ENCODE measurements at places on chromosomes 3 and 15.

DNA sequence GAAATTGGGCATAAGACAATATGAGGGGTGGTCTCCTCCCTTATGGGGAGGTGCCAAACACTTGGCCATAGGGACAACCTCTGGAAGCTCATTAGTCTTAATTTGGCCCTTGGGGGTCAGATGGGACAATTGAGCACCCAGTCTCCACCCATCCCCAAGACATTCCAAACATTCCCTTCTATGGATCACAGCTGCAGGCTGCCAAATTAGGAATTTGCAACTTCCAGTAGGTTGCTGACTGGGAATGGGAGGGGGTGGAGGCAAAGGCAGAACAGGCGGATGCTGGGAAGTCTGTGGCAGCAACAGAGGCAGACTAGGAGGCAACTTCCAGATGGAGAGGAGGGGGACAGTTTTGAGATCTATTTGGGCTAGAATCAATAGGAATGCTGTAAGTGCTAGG is 1.4 kb upstream of the PDHB start:
- DNase-seq = no peak

GRCh38 chr15:45891766-45892165 is 256.9 kb downstream of the SQOR start:
- DNase-seq = no peak

- no peak for DNase-seq
Observed at GRCh38 chr3:147544290-147544689, 135.1 kb downstream of the ZIC1 start.

DNA sequence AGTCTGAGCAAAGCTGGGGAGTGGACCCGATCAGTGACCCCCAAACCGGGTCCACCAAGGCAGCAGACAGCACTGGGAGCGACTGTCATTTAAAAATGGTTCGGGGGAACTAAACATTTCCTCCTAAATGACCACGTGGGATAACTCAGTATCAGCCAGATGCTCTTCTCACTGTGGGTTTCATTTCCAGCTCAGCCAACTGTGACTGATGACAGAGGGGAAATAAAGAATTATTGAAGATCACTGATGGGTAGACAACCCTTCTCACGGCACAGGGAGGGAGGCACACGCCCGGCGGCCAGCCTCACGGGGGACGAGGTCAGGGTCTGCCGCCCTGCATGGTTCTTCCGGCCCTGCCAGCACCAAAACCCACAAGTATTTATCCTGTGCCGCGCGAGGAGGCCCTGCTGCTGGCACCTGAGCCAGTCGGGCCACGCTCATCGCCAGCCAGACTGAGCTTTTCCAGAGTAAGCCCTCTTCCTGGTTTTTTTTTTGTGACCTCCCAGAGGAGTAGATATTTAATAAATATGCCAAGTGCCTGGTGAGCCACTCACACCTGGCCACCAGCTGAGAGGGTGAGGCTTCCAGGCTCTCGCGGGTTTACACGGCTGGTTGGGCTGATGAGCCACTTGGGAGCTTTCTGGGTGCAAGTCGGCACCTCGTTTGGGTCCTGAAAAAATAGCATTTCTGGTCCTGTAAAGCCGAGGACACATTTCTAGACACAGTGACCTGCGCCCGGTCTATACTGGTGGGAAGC is 6.2 kb downstream of the MELTF start:
- DNase-seq = no peak

DNA sequence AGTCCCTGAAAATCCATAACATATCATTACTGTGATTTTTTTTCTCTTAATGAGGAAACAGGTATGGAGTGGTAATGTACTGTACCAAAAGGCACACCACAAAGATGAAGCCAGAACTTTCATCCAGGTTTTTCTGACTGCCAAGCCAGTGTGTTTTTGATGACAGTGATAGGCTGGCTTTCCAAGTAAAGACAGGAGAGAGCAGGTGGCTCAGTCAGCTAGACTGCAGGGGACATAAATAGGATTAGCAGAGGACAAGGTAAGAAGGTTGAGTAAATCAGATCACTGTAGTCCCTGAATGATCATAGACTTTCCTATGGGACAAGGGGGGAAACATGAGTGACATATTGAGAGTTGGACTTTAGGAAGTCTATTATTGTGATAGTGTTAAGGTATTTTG is 127.9 kb downstream of the GADL1 start:
- DNase-seq = no peak

DNA sequence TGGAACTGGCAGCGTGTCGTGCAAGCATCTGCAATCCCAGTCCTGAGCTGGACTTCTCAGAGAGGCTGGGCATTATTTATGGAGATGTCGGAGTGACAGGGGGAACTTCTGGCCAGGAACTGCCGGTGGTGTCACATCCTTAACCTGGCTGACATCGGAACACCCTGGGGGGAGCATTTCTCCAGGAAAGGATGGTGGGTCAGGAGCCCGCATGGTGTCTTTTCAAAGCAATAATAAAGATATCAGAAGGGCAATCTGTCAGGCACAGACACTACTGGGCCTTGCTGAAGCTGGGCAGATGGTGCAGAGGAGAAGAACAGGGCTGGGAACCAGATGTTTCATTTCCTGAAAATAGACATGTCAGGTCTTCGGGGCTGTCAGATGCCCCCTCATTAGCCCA is 133.5 kb downstream of the WNT7A start:
- no peak for DNase-seq

DNA sequence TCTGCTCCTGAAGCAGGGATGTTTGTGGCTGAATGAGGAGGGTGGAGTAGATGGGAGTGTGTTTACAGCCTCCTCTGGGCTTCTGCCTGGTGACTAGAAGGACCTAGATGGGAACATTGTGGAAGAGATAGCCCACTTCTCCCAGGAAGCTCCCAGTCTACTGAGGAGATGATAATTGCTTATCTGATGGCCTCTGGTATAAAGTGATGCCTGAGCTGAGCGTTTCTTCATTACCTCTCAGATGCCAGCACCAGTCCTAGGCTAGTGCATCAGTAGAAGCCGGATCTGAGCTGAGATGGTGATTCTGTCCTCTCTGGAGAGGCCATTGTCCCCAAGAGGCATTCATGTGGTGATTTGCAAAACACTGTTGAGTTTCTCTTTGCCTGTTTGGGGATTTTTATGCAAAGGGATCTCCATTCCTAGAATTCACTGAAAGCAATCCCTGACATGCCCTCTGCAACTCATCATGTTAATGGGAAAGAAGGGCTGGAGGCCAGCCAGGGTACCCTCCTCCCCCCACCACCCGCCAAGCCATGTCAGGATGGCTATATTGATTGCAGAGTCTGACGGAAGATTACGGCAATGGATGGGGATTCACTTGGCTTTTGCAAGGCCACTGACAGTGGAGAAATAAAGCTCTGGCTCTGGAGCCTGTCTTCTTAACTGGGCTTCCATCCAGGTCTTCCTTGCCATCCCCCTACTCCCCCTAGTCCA is 166.4 kb upstream of the ROPN1 start:
- DNase-seq = no peak

DNA sequence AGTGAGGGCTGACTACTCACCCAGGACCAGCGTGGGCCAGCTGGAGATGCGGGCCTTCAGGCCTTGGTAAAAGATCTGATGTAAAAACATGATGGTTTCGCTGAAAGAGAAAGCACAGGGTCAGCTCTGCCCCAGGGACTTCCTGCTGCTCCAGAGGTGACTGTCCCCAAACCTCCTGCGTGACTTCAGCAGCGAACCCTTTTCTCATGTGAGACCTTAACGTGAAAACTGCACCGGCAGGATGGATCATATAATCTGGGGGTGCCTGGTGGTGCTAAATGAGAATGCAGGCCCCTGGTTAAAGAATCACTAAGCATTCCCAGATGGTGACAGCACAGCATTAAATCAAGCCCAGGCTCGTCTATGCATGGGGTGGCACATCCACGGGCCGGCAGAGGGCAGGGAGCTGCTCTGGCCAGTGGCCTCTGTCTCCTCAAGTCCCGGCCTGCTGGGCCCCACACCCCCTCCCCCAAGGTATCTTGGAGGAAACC is 55.4 kb downstream of the RASGRF1 start:
- no peak for DNase-seq

- no peak for DNase-seq
Observed at GRCh38 chr3:126680667-126681055, 23.4 kb upstream of the CHCHD6 start.

DNA sequence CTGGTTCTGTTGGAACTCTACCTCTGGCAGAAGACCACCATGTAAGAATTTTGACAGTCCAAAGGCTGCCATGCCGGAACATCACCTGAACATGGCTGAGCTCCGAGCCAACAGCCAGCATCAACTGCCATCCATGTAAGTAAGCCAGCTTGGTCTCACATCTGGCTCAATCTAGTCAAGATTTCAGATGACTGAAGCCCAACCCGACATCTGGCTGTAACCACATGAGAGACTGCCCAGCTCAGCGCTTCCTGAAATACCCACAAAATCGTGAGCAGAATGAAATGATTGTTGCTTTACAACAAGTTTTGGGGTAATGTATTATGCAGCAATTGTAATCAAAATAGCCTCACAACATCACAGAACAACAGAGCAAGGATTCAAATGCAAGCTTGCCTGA is 32.9 kb downstream of the GHSR start:
- DNase-seq = no peak

GRCh38 chr3:23600167-23600871 is 205.4 kb upstream of the UBE2E1 start:
- DNase-seq = no peak

DNA sequence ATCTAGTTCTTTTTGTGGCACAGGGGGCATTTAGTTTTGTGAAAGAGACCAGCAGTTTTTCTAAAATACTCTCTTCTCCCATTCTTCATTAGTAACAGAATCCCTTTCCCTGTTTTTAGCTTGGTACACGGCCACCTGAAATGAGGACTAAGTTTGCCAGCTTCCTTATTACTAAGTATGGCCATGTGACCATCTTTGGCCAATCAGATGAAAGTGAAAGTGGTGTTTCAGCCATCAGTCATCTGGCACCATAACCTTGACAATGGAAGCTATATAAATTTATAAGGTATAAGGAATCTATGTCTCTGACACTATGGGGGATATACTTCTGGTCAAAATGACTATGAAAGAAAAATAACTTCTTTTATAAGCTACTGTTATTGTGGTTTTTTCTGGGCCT is 570.4 kb downstream of the AGBL1 start:
- no peak for DNase-seq

DNA sequence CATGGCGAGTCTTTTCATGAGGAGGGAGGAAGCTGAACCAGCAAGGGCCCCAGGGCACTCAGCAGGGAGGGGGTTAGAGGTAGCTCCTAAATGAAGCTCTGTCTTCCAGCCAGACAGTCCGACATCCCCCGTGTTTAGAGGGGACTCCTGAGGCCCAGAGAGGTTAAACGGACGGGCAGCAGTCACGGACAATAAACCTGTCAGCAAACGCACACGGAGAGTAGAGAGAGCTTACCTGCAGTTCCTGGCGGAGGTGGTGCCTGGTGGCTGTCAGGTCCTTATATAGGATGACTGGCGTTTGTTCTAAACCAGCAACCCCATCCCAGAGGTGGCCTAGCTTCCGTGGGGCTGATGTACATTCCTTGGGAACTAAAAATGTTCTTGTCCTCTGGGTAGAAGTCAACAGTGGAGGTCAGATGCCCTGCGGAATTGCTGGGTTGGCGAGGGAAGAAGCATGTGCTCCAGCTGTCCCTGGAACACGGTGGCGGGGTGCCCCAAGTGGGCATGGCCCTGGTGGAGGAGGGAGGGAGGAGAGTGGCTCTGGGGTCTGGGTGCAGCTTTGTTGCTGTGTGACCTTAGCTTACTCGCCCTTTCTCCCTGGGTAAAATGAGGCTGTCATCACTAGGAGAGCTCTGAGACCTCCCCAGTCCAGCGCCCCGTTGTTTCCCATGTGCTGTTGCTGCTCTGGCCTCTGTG is 2.1 kb downstream of the GHRL start:
- DNase-seq = no peak

- no peak for DNase-seq
Observed at GRCh38 chr3:62727536-62727935, 147.7 kb downstream of the CADPS start.

DNA sequence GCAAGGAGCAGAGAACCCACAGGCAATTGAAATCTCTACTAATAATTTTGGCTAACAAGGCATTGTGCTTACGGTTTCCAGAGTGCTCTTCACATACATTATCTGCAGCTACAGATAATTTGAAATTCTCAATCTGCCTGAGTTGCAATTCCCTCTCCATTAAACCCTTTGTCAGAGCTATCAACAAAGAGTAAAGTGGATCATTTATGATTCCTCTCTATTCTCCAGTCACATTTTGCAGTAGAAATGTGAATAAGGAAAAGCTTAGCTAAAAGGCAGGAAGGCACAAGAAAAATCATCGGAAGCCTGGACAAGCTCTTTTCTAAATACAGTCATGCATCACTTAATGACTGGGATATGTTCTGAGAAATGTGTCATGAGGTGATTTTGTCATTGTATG is 49.6 kb downstream of the FAM98B start:
- no peak for DNase-seq

DNA sequence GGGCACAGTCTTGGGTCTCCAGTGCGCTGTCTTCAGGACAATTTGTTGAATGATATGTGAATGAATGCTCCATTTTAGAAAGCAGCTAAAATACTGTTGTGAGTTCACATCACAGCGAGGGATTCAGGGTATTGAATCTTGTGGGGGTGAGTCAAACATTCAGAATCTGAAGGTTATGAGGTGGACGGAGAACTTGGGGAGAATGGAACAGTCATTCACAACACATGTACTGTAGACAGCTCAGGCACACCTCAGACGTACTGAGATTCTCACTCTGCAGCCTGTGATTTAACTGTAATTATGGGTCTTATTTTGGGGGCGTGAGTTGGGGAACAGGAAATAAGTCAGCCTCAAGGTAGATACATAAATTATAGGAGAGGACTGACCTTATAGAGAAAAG is 13.9 kb downstream of the CRYBG3 start:
- DNase-seq = no peak

DNA sequence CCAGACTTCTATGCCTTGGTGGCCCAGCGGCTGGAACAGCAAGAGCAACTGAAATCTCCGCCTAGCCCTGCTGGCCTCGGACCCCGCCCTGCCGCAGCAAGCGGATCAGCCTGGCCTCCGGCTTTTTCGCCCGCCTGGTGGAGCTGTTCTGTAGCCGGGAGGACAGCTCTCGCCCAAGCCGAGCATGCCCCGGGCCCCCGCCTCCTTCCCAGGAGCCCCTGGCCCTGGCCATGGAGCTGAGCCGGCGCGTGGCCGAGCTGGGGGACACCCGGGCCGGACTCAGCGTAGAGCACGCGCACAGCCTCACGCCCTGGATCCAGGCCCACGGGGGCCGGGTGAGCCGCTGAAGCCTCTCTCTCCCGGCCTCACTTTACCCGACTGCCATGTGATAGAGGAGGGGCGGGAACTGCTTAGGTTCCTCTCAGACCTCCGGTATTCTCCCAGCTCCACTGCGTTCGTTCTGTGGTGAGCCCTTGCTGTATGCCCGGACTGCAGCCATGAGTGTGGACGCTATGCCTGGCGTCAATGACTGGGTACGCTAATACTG is 24.1 kb upstream of the MRPL3 start:
- DNase-seq = no peak

- no peak for DNase-seq
Observed at GRCh38 chr3:195568630-195569029, 15.1 kb downstream of the APOD start.
